Naive thymus-derived CD8-positive, alpha-beta T cell (primary cell): ENCODE measurements at places on chromosomes 1 and 21. TPM values are rescaled to one million over a fixed set of nuclear protein-coding genes. Genes with fewer than 3 reads are reported as not detected.

RGS4 gene
- not detected for total RNA-seq

DTL gene
- total RNA-seq, result 0.19 TPM

RERE gene
- 84.2 TPM for total RNA-seq

ARHGEF10L gene
- total RNA-seq, result 0.34 TPM

LRRC38 gene
- total RNA-seq, result not detected

RXFP4 gene
- total RNA-seq, result not detected

- DNase-seq, result no peak
- peaks cover 16% of the 10 kb centered on the region for H3K27me3 ChIP-seq
- H3K4me1 ChIP-seq, result no peaks in the 10 kb centered on the region
- H3K36me3 ChIP-seq, result no peaks in the 10 kb centered on the region
- no peak overlapping the region for H3K27ac ChIP-seq
These were observed 96.0 kb downstream of the PGBD5 start for GRCh38 chr1:230330157-230330556.

DNA sequence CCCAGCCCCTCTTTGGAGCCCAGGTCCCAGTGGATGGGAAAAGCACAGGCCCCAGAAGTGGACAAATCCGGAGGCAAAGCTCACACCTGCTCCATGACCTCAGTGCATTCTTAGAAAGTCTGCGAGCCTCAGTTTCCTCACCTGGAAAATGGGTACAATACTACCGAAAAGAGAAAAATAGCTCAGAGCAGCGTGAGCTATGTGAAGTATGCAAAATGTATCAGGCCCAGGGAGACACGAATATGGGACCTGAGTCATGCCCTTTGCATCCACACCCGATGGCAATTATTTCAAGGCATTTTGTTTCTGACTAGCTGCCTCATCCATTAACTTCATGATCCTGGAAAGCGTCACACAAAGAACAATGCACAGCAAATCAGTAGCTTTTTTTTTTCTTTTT is 9.2 kb downstream of the ALDH4A1 start:
- H3K27me3 ChIP-seq, result no peaks in the 10 kb centered on the region
- no peaks in the 10 kb centered on the region for H3K36me3 ChIP-seq
- no peak overlapping the region for H3K27ac ChIP-seq
- no peaks in the 10 kb centered on the region for H3K4me1 ChIP-seq
- no peak overlapping the region for H3K4me3 ChIP-seq

DNA sequence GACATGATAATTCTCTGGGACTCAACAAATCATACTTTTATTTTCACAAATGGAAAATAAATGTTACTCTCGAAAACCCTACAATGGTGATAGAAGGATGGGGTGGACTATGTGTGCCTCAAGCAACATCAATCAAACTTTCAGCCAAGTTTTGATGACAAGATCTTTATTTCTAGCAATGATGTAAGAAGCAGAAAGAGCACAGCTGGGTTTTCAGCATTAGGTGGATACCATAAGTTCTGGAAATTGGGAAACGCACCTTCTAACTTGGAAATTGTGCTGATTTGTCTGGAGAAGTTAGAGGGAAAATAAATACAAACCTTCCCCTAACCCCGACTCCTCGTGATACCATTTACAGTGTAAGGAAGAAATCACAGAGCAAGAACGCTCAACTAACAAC is 320.3 kb downstream of the PAPPA2 start:
- H3K27ac ChIP-seq, result no peak overlapping the region
- H3K4me3 ChIP-seq, result no peak overlapping the region
- no peaks in the 10 kb centered on the region for H3K4me1 ChIP-seq
- peaks cover 8% of the 10 kb centered on the region for H3K27me3 ChIP-seq

- peaks cover 43% of the 10 kb centered on the region for H3K4me1 ChIP-seq
- H3K36me3 ChIP-seq, result no peaks in the 10 kb centered on the region
These were observed 8.8 kb upstream of the SAMSN1 start for GRCh38 chr21:14554948-14555347.

GRCh38 chr1:193179094-193179493 is 7.3 kb downstream of the B3GALT2 start:
- peaks cover 17% of the 10 kb centered on the region for H3K4me1 ChIP-seq
- no peak overlapping the region for H3K27ac ChIP-seq
- no peaks in the 10 kb centered on the region for H3K27me3 ChIP-seq
- H3K36me3 ChIP-seq, result peaks cover 7% of the 10 kb centered on the region

GRCh38 chr1:209703834-209704504 is 677 bp upstream of the HSD11B1 start:
- H3K27ac ChIP-seq, result no peak overlapping the region
- DNase-seq, result no peak
- no peaks in the 10 kb centered on the region for H3K27me3 ChIP-seq
- H3K4me1 ChIP-seq, result peaks cover 4% of the 10 kb centered on the region
- peaks cover 3% of the 10 kb centered on the region for H3K36me3 ChIP-seq

GRCh38 chr1:244111027-244111426 is 59.9 kb downstream of the ZBTB18 start:
- H3K27me3 ChIP-seq, result peaks cover 6% of the 10 kb centered on the region
- no peaks in the 10 kb centered on the region for H3K36me3 ChIP-seq
- DNase-seq, result no peak
- H3K27ac ChIP-seq, result no peak overlapping the region
- no peak overlapping the region for H3K4me3 ChIP-seq

GRCh38 chr1:154595621-154596020 is 12.4 kb downstream of the ADAR start:
- peaks cover 32% of the 10 kb centered on the region for H3K4me1 ChIP-seq
- peaks cover 95% of the 10 kb centered on the region for H3K36me3 ChIP-seq
- H3K27me3 ChIP-seq, result no peaks in the 10 kb centered on the region
- no peak overlapping the region for H3K4me3 ChIP-seq
- no peak overlapping the region for H3K27ac ChIP-seq

DNA sequence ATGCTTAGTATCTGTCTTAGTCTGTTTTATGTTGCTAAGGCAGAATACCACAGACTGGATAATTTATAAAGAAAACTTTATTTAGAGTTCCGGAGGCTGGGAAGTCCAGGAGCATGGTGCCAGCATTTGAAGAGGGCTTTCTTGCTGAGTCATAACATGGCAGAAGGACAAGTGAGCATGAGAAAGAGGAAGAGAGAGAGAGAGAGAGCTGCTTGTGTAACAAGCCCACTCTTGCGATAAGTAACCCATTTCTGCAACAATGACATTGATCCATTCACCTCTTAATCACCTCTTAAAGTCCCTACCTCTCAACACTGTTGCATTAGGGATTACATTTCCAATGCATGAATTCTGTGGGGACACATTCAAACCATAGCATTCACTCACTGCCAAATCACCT is 11.7 kb upstream of the MYOCOS start:
- H3K4me1 ChIP-seq, result peaks cover 2% of the 10 kb centered on the region
- H3K27ac ChIP-seq, result no peak overlapping the region
- no peak for DNase-seq

DNA sequence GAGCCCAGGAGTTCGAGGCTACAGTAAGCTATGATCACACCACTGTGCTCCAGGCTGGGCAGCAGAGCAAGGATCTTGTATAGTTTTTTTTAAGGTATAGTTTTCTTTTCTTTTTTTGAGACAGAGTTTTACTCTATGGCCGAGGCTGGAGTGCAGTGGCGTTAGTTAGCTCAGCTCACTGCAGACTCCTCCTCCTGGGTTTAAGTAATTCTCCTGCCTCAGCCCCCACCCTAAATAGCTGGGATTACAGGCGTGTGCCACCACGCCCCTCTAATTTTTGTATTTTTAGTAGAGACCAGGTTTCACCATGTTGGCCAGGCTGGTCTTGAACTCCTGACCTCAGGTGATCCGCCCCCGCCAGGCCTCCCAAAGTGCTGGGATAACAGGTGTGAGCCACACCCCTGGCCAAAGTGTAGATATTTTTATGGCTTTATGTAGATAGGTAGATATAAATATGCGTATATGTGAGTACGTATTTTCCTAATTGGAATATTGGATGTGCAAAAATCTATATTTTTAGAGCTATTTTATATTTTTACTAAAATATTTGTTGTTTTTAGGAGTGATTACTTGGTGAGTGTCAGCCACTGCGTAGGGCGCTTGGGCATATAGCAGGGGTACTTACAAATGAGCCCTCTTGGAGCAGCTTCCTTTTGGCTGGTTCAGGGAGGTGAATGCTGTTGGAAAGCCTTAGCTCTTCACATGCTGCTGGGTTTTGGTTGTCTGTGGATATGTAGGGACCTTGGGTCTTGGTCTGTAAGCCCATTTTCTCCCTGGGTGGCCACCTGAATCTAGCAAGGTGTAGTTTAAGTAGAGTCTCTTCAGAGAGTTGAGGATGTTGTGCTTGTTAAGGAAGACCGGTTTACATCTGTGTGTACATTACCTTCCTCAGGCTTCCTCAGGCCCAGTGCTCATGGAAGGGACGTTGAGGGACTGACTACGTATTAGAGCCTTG is 9.5 kb downstream of the KDM4A start:
- H3K4me1 ChIP-seq, result peaks cover 9% of the 10 kb centered on the region
- H3K27ac ChIP-seq, result no peak overlapping the region
- no peak overlapping the region for H3K4me3 ChIP-seq
- DNase-seq, result no peak
- no peaks in the 10 kb centered on the region for H3K27me3 ChIP-seq
- H3K36me3 ChIP-seq, result peaks cover 98% of the 10 kb centered on the region

DNA sequence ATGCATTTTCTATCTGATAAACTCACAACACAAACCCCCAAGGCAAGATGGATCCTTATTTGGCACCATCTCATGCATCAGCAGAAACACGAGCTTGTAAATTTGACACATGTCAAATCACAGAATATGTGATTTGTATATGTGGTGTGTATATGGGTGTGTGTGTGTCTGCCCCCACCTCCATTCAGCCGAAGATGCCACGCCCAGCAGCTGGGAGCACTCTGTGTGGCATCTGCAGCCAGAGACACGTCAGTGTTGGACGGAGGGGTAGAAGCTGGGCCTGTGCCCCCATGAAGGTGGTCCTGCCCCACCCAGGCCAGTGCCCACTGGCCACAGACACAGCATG is 108.4 kb downstream of the CAPN8 start:
- no peak for DNase-seq
- no peaks in the 10 kb centered on the region for H3K27me3 ChIP-seq
- H3K4me3 ChIP-seq, result no peak overlapping the region
- no peak overlapping the region for H3K27ac ChIP-seq

DNA sequence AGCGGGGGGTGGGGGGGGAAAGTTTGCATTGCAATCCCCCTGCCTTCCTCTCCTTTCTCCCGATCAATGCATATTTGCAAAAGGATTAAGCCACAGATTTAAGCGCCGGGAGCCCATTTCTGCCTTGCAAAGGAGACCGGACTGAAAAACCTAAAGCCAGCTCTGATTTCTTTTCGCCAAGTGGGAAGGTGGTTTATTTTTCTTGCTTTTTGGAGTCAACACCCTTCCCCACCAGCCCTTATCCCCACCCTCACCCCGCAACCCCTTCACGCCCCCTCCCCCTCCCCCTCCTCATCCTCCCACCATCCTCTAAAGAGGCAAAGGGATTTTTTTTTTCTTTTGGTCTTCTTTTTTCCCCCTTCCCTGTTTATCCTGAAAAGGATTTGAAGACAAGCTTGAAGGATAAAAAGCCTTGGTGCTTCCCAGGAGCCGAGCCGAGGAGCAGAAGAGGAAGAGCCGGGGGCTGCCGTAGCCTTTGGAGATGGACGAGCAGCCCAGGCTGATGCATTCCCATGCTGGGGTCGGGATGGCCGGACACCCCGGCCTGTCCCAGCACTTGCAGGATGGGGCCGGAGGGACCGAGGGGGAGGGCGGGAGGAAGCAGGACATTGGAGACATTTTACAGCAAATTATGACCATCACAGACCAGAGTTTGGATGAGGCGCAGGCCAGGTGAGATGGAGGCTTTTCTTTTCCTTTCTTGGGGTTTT is 513 bp downstream of the PBX1 start:
- H3K4me1 ChIP-seq, result peaks cover 9% of the 10 kb centered on the region
- H3K27ac ChIP-seq, result no peak overlapping the region
- peak overlapping the region; percentile 80 for H3K4me3 ChIP-seq
- peaks cover 38% of the 10 kb centered on the region for H3K27me3 ChIP-seq

DNA sequence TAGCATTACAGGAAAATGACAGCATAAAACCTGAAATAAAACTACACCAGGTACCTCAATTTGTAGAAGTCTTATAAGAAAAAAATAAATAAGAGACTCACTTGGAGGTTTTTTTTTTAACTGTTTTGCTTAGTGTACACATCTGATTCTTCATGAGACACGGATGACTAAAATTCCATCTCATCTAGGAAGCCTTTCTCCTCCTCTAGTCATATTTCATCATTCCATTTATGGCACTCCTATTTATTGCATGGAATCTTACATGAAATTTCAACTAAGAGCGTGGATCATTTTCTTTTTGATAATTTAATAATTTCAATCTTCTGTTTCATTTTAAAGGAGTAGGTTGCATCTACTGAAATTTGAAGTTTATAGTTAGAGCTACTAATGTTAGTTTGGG is 1.6 kb upstream of the PTGS2 start:
- no peak overlapping the region for H3K27ac ChIP-seq
- H3K4me1 ChIP-seq, result peaks cover 18% of the 10 kb centered on the region
- no peaks in the 10 kb centered on the region for H3K36me3 ChIP-seq

DNA sequence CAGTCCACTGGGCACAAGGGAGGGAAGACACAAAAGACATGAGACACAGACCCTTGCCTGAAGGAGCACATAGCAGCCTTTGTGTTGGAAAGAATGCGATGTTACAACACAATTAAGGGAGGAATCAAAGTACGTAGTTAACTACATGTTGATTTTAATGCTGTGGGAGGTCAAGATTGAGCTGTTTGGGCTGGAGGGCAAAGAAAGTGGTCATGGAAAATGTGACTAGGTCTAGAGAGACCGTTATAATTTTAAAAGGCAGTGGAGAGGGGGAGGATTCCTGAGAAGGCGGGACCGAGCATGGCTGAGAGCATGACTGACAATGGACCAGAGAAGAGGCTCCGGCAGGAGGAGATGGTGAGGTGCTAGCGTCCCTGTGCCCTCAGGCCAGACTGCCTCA is 111.8 kb upstream of the ATP1A1 start:
- H3K36me3 ChIP-seq, result no peaks in the 10 kb centered on the region
- H3K4me1 ChIP-seq, result peaks cover 22% of the 10 kb centered on the region
- H3K27ac ChIP-seq, result no peak overlapping the region
- no peaks in the 10 kb centered on the region for H3K27me3 ChIP-seq
- H3K4me3 ChIP-seq, result no peak overlapping the region

- no peak overlapping the region for H3K27ac ChIP-seq
- H3K4me1 ChIP-seq, result peaks cover 2% of the 10 kb centered on the region
- no peak for DNase-seq
- no peaks in the 10 kb centered on the region for H3K36me3 ChIP-seq
- H3K4me3 ChIP-seq, result no peak overlapping the region
- peaks cover 10% of the 10 kb centered on the region for H3K27me3 ChIP-seq
These were observed 28.1 kb downstream of the SHISA4 start for GRCh38 chr1:201916649-201917249.

DNA sequence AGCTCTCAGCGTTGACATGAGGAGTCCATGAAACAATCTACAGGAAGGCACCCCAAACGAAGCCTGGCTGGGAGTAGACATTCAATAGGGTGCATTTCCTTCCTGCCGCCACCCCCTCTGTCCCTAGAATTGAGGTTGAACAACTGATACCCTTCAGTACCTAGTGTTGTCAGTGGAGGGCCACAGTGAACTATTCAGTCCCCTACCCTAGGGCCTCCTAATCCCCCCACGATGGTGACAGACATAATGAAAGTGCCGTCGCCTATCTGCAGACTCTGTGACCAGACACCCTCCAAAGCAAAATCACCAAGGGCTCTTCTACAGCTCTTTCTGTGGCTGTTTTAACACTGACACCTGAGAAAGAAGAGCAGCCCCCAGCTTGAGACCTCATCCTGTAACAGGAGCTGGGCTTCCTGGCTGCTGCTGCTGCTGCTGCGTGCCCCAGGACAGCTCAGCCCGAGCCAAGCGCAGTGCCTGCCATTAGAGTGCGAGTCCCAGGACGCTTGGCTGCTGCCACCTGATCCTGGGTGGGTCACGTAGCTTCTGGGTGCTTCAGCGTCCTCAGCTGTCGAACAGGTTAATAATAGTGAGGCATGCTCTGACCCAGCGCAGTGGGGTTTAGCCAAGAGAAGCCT is 183.0 kb downstream of the ZBTB18 start:
- no peaks in the 10 kb centered on the region for H3K36me3 ChIP-seq
- peaks cover under 1% of the 10 kb centered on the region for H3K4me1 ChIP-seq
- H3K4me3 ChIP-seq, result peak overlapping the region; percentile 40
